ENCODE measurements at places on chromosomes 5 and 9.
A peak's percentile ranks its signal among the peaks of the same experiment; 100 is the strongest.

DNA sequence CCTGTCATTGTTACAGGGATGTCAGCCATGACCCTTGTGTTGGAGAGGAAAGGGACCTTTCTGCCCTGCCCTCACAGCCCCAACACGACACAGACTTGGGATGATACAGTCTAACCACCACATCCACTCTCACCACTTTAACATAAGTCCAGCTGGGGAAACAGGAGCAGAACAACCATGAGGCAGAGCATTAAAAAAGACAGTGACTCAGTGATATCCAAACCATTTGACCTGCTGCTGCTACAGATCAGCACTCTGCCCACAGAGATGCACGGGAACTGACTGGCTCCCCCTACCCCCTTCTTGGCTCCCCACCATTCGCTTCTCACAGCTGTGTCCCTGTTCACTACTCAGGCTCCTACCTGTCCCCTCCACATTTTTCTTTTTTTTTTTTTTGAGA lies 458.6 kb downstream of the ZNF608 start:
- ATAC-seq, result no peak

GRCh38 chr5:135689506-135689905 lies 110.7 kb upstream of the CXCL14 start:
- no peak for ATAC-seq

GRCh38 chr5:154058055-154059038 lies 19.6 kb downstream of the MFAP3 start:
- ATAC-seq, result no peak

GRCh38 chr9:121708768-121709488 lies 57.5 kb downstream of the DAB2IP start:
- no peak for ATAC-seq

DNA sequence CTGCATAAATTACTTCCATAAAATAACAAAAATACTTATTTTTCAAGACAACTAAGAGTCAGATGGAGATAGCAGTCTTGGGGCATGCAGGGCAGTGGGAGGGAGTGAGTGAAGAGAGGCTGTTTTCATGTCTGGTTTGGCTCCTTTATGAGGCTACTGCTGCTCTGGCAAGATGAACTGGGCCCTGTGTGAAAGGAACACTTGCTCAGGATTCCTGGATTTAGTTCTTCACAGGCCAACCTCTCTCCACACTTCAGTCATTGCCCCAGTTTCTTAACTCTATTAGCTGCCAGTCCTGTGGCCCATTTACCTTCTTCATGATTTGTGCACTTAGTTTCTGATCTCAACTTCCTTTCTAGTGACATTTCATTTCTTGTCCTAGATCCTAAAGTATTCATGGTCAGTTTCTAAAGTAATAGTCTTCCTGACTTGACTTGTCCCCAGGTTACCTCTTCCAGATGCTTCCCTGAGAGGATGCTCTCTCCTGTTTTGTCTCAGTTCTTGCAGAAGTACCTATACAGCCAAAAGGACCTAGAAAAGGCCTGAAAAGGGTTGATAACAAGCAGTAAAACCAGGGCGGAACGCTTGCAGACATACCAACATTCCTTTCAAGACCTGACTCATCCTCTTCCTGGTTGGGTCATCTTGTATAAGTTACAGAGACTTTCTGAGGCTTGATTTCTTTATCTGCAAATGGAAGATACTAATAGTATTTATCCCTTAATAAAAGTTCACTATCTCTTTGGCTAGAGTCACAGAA lies 77.0 kb upstream of the ZFAND5 start:
- ATAC-seq, result peak; percentile 81

DNA sequence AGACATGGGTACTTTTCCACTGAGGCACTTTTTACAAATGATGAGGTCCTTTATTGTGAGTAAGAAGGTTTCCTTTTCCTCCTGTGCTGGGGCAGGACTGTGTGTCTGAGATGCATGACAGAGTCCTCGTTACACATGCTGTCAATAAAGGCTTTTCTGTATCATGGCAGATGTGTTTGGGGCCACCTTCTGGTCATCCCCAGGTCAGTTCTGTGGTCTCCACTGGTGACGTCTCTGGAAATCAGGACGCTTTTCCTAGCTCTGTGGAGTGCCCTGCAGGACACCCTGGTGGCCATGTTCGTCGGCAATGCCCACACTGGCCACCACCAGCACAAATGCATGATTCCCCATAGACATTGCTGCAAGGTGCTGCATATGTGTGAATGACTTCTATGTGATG lies 2.8 kb downstream of the CMBL start:
- no peak for ATAC-seq

GRCh38 chr9:104944356-104944755 lies 16.4 kb upstream of the ABCA1 start:
- no peak for ATAC-seq

GRCh38 chr9:14482856-14483255 lies 168.9 kb upstream of the NFIB start:
- ATAC-seq, result no peak

DNA sequence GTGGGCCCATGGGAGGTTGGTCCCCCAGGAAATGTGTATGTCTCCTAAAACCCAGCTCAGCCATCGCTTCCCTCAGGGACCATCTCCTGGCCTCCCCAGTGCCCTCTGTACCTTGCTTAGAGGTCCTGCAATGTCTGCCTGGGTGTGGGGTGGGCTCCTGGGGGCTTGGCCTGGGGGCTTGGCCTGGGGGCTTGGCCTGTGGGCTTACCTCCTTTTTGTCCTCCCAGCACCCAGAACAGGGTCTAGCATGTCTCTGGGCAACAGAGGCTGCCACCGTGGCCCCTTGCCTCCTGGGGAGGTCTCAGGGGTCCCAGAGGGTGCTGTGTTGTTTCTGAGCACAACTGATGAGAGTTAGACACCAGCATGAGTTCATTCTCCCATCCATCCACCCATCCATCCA lies 10.7 kb upstream of the VAV2 start:
- ATAC-seq, result no peak

- no peak for ATAC-seq
Observed at GRCh38 chr9:137621131-137621757, 2.4 kb downstream of the EHMT1 start.

- ATAC-seq, result peak; percentile 53
Observed at GRCh38 chr5:140632366-140633020, 482 bp downstream of the CD14 start.

DNA sequence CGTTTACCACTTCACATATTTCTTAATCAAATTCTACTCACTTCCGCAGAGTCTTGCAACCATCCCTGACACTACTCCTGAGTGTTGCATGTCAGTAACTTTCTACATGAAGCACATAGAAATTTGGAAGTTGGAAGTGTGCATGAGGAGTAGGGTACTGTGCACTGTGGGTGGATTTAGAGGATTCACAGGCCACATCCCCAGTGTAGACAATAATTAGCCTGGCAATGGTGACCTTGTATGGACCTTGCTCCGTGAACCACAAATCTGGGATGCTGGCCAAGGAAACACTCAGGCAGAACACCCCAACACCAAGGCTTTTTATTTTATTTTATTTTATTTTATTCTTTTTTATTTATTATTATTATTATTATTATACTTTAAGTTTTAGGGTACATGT lies 25.5 kb downstream of the CTSL start:
- ATAC-seq, result no peak

DNA sequence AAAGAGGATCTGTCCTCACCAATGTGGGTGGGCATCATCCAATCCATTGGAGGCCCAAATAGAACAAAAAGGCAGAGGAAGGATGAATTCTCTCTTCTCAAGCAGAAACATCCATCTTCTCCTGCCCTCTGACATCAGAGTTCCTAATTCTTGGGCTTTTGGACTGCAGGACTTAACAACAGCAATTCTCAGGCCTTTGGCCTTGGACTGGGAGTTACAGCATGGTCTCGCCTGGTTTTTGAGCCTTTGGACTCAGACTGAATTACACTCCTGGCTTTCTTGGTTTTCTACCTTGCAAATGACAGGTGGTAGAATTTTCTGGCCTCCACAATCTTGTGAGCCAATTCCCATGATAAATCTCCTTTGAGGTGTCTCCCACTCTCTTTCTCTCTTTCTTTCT lies 60.5 kb upstream of the CD180 start:
- no peak for ATAC-seq

DNA sequence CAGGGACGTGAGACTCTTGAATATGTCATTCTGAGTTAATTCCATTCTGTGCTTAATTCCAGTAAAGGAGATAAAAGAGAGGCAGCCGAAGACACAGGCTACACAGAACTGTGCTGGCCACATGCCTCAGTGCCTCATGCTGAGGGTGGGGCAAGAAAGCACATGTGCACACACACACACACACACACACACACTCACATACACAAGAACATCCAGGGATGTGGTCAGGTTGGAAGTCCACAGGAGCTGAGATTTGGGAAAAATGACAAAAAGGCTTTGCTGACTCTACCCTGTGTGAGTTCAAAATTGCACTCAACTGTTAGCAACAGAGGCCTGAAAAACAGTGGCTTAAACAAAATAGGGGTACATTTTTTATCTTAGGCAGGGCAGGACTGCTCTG lies 40.5 kb downstream of the ALG2 start:
- ATAC-seq, result no peak

- no peak for ATAC-seq
Observed at GRCh38 chr5:89735082-89735481, 674.5 kb downstream of the CETN3 start.

GRCh38 chr5:126138281-126138931 lies 284.8 kb upstream of the GRAMD2B start:
- ATAC-seq, result no peak

DNA sequence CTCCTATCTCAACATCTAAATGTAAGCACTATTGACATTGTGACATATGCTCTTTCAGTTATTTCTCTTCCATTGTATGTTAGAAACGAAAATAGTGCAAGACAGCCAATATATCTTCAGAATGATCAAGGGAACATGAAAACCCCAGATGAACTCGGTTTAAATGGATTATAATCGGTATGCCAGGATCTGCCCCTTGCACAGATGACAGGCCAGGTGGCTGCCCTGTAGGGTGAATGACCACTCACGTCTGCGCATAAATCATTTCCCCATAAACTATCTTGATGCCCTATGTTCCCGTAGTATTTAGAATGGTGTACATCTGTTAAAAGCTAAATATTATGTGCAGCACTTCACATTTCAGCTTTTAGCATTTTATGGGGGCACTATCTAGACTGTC lies 69.7 kb upstream of the RANBP3L start:
- ATAC-seq, result no peak

DNA sequence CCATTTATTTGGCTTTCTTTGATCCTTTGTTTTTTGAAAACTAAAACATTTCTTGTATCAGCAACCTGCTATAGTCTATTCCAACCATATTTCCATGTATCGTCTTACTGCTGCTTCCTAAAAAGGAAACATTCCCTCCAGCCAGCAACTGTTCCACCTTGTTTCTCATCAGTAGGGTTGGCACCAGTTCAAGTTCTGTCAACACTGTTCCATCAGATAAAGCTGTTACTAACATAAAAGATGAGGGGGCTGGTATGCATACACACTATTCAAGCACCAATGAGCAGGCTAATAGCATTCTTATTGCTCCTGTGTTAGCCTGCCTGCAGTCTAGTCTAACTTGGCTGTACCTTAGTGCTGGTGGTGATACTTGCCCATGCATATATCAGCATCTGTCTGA lies 178.3 kb downstream of the CWC27 start:
- ATAC-seq, result no peak

- no peak for ATAC-seq
Observed at GRCh38 chr9:109037946-109038715, 24.8 kb upstream of the CTNNAL1 start.

DNA sequence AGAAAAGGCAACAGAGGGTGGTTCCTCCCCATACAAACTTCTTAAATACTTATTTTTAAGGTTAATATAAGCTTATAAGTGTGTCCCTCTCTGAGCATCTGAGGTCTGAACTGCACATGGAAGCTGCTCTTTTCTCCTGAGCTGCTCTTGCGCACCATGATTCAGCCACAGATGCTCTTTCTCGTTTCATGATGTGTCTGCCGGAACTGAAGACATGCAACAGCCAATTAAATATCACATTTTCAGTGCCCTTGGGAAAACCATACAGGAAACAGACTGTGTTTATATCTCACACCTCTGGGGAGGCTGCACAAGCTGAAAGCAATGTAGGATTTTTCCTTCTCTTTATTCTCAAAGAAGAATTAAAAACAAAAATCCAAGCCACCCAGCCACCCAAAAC lies 96.8 kb upstream of the NREP start:
- no peak for ATAC-seq

- ATAC-seq, result no peak
Observed at GRCh38 chr5:107778647-107779046, 107.9 kb upstream of the EFNA5 start.

DNA sequence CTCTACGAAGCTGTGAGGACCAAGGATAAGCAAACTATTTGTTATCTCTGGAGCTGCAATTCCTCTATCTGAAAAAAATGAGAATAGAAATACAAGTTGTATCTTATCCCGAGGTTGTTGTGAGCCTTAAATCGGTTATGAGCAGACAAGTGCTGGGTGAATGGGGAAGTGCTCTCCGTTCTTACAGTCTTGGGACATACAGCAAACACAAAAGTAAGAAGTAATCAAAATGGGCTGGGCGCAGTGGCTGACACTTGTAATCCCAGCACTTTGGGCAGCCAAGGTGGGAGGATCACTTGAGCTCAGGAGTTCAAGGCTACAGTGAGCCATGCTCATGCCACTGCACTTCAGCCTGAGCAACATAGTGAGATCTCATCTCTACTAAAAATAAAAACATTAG lies 31.7 kb downstream of the ITK start:
- no peak for ATAC-seq

- no peak for ATAC-seq
Observed at GRCh38 chr9:5695860-5696259, 67.0 kb downstream of the RIC1 start.

GRCh38 chr5:83564069-83564749 lies 92.7 kb downstream of the VCAN start:
- ATAC-seq, result no peak

GRCh38 chr9:112332214-112332613 lies 1.2 kb downstream of the PTBP3 start:
- no peak for ATAC-seq

DNA sequence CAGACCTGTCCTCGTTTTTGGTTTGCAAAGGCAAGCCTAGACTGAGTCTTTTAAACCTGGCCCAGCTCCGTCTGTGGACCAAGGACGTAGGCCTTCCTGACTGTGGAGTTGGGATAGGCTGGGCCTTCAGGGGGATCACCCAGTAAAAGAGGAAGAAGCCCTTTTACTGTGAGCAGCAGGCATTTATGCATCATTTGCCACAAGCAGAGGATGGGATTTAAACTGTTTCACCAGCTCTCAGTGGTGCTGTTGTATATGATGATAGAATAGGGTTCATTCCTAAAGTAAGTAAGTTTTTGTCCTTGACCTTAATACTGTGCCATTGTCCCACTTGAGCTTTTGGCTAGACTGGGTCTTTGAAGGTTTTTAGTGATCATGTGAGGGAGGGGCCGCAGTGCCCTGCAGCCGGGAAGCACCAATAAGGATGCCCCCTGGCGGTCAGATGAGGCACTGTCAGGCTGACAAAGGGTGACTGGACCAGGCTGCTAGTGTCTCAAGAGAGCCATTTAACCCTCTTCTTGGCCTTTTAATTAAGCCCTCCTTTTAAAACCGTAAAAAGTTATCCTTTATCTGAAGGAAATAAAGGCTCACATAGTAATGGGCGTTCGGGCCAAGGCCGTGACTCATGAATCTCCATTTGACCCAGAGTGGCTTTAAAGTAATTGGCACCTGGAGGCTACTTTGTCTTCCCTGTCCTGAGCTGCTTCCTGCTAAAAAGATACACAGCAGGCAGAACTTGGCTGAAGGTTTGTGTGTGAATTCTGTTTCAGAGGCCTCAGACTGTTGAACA lies 74.0 kb downstream of the UBAP1 start:
- peak; percentile 8 for ATAC-seq

Data from esophagus mucosa (tissue), 1 donor.